ENCODE measurements at places on chromosomes 12 and 14.

DNA sequence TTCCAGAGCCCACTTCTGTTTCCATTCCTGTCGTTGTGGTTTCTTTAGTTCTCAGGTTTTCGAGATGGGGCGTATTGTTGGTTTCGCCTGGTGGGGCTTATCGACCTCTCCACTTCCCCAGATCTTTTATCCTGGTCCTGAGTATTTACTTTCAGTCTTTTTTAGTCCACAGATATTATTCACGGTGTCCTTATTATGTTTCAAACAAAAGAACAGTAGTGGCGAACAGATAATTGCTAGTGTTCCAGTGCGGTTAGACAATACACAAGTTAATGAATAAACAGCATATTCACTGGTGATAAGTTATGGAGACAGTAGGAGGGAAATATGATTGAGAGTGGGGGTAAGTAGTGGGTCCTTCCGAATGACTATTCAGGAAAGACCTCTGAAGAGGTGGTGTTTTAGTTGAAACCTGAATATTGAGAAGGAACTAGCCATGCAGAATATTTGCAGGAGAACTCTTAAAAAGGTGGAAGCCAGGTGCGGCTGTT lies 668 bp downstream of the TMEM260 start:
- no peak for DNase-seq

GRCh38 chr12:106914796-106915634 lies 40.7 kb upstream of the TMEM263 start:
- DNase-seq, result peak; percentile 44

DNA sequence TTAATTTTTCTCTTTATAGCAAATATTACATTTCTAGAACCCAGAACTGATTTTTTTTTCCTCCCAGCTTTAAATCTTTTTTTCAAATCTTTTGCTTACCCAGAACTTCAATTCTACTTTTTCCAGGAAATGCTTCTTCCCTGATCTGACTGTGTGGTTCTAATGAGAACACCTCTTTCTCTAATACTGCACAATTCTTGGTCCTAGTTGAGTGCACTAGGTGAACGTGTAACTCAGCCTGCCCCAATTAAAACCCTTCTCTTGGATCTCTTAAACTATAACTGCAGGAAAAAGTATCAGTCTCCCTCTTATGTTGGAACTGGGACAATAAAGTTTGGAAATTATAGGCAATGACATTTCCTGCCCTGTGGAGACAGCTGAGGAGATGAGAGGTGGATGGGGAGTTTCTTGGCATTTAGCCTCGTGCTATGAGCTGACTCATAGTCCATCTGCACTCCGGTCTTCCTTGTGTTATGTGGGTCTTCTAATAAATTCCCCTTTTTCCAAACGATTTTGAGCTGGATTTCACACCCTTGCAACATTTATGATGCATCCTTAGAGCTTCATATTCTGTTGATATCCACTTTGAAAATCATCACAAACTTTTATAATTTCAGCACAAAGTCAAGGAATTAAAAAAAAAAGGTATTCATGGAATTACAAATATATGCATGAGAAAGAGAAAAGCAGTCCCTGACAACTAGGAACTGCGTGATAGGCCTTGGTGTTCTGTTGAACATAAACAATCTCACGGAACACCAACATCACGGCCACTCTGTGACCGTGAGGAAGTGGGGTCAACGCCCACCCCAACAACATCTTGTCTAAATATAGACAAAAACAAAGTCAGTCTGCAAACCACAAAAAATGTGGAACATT lies 52.4 kb downstream of the BRMS1L start:
- DNase-seq, result no peak

GRCh38 chr12:94405413-94406116 lies 54.1 kb downstream of the CEP83 start:
- no peak for DNase-seq

DNA sequence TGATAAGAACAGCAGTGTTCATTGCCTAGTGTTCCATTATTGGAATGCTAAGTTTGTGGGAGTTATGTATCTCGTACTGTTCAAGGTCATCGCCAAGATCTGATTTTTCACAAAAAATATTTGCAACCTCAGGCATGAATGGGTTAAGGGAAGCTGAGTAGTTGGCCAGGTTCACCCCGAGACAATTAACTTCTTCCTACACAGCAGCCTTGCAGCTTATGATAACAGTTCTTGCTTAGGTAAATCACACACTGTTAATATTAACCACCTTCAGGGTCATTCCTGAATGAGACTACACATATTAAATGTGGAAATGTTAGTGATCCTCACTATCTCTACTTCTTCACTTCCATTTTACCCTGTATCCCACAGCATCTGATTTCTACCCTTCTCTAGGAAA lies 18.0 kb downstream of the FKBP11 start:
- DNase-seq, result no peak

DNA sequence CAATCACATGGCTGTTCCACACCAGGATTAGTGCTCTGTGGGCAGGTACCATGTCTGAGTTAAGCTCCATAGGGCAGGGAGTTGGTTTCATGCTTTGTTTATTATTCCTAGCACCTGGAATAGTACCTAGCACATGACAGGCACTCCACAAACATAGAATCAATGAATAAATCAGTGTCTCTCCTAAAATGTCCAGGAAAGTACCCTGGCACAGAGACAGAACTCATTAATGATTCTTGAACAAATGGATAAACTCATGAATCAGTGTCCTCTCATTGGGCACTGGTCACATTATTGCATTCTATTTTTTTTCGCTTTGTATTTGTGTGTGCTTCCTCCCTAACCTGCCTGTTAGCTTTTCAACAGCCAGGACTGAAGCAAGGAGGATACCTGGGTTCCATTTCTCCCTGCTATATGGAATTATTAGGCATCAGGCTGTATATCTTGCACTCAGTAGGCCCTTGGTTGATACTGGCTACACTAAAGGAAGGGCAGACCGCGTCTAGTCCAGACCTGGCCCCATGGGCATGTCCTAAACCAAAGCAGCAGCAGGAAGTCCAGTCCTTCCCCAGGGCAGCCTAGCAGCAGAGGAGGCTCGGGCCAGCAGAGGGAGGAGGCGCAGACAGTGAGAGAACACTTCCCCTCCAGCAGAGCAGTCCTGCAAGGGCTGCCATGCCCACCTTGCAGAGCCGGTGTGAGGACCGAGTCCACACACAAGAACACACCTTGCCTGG lies 18.4 kb downstream of the HDAC7 start:
- no peak for DNase-seq

DNA sequence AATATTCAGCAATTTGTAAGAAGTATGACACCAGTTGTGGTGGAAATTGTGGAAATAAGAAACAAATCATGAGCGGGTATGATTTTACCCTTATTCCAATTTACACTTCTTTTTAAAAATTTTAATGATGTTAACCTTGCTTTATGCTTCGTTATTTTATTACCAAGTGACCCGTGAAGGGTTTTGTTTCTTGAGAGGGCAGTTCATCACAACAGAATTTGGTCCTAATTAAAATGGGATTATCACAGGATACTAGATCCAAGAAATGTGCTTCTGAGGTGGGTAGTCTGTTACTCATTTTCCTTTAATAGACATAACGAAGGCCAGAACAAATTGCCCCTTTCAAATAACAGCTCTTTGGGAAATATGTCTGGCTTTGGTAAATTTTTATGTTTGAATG lies 25.5 kb upstream of the RASSF8 start:
- DNase-seq, result no peak

DNA sequence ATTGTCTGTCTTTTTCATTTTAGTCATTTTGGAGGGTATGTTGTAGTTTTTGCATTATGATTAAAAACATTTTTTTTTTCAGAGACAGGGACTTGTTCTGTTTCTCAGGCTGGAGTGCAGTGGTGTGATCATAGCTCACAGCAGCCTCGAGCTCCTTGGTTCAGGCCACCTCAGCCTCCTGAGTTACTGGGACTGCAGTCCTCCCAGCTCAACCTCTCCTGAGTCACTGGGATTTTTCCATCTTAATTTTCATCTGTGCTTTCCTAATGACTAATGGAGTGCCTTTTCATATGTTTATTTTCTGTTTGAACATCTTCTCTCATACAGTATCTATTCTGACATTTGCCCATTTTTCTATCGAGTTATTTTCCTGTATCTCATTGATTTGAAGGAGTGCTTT lies 52.6 kb downstream of the DYRK2 start:
- no peak for DNase-seq

- DNase-seq, result no peak
Observed at GRCh38 chr12:107400686-107401447, 284.7 kb upstream of the PWP1 start.

- no peak for DNase-seq
Observed at GRCh38 chr14:104900639-104901512, 23.8 kb upstream of the PLD4 start.

DNA sequence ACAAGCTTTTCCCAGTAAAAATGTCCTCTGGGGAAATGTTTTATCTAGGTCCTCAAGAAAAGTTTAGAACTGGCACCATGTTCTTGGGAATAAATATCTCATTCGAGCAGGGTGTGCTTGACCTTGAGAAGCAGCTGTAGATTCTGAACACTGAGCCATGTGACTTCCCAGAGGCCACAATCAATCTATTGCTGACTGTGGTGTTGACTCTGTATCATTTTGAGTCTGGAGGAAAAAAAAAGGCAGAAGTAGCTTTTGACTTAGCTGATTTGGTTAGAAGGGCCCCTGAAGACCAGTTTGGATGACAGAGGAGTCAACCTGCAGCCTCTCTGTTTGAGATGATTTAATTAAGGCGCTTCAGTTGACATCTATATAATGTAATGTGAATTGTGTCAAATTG lies 592.4 kb upstream of the SEL1L start:
- no peak for DNase-seq

DNA sequence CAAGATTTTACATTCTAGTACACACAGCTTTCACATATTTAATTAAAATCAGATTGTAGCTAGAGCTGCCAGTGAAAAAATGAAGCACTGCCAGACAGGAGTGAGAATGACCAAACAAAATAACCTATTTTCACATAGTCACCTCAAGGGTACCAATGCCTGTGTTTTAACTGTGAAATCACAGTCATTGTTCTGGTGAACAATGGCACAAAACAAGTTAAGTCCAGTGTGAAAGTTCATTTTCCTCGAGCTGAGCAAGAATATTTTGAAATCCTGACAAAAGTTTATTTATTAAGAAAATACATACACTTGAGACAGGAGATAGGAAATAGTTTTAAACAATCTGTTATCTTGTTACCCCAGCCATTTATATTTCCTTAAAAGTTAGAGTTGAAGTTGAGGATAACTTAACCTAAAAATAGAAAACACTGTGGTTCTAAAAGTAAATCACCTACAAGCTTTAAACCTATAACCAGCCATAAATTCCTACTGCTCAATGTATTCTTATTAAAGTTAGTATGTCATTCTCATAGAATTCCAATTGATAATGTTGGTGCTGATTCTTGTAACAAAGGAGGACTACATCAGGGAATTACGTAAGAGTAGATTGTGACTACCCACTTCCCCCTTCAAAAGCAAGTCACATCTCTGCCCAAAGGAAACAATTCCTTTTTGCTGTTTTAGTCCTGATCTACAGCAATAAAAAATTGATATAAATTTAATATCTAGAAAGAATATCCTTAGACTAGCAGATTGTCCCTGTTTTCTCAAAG lies 15.9 kb downstream of the DENND5B start:
- DNase-seq, result no peak

- no peak for DNase-seq
Observed at GRCh38 chr12:131709226-131709625, 1.7 kb upstream of the SFSWAP start.

- DNase-seq, result peak; percentile 15
Observed at GRCh38 chr14:37903343-37904191, 304.1 kb upstream of the SSTR1 start.

GRCh38 chr12:124422570-124423523 lies 128.0 kb downstream of the RFLNA start:
- DNase-seq, result no peak

GRCh38 chr12:10554756-10555481 lies 49.2 kb downstream of the EIF2S3B start:
- no peak for DNase-seq

DNA sequence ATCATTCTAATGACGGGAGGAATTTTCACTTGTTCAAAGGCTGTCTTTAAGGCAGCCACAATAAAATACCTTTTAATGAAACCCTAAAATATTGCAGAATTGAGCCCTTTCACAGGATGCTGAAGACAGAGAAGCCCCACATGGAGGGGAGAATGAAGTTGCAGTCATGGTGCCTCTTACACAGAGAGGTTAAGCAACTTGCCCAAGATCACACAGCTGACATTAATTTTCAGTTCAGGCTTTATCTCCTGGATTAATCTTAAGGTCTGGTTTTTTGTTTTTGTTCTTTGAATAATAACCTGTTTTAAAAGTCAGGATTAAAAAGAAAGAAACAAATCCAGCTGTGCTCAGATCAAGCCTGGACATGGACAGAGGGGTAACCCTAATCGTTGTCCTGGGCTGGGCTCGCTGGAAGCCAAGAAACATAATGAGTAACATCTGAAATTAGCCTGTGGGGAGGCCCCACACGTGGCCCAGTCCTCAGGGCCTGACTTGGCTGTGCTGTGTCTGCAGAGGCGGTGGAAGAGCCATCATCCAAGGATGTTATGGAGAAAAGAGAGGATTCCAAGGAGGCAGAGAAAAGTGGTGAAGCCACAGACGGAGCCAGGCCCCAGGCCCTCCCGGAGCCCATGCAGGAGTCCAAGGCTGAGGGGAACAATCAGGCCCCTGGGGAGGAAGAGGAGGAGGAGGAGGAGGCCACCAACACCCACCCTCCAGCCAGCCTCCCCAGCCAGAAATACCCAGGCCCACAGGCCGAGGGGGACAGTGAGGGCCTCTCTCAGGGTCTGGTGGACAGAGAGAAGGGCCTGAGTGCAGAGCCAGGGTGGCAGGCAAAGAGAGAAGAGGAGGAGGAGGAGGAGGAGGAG lies 8.0 kb downstream of the CHGA start:
- no peak for DNase-seq

- DNase-seq, result peak; percentile 81
Observed at GRCh38 chr14:106790189-106791036, 1264.0 kb downstream of the TMEM121 start.

GRCh38 chr14:69088586-69088985 lies 64.3 kb downstream of the DCAF5 start:
- DNase-seq, result no peak

- DNase-seq, result no peak
Observed at GRCh38 chr14:74949191-74949601, 6.2 kb downstream of the PGF start.

DNA sequence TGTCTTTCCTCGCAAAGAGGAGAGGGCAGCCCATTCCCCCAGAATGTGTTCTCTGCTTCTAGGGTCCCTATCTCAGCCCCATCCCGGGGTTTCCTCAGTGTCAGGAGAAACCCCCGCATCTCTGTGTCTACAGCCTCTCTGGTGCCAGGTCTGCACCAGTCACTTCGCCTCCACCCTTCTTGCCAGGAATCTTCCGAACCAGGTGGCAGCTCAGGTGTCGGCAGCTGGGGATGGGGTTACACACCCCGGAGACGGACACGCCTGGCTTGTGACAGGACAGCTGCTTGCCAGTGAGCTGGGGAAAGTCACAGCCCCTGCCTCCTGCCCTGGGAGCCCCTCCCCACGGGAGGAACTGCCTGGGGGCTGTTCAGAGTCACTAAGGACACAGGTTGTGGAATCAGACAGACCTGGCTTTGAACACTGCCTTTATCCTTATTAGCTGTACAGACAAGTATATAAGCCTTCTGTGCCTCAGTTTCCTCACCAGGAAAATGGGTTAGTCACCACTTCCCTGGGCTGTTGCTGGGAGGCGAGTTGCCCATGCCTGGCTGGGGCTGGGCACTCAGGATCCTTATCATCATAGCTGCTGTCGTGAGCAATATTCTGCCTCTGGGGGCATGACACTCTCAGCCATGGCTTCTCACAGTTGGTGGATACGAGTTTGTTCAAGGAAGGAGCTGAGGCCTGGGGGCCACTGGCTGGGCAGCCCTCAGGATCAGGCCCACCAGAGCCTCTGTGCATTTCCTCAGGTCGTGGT lies 10.8 kb downstream of the HIP1R start:
- no peak for DNase-seq

GRCh38 chr12:43094886-43095575 lies 457.0 kb downstream of the ADAMTS20 start:
- no peak for DNase-seq

Data from activated CD4-positive, alpha-beta T cell treated with anti-CD3 and anti-CD28 coated beads, Interleukin-2, amount 10 ng/mL, durations not matched to agents 7 days and 5 days (primary cell).